Suppressor macrophage treated with lipopolysaccharide for 1 hour (primary cell): ENCODE measurements at places on chromosomes 11 and 22.

DNA sequence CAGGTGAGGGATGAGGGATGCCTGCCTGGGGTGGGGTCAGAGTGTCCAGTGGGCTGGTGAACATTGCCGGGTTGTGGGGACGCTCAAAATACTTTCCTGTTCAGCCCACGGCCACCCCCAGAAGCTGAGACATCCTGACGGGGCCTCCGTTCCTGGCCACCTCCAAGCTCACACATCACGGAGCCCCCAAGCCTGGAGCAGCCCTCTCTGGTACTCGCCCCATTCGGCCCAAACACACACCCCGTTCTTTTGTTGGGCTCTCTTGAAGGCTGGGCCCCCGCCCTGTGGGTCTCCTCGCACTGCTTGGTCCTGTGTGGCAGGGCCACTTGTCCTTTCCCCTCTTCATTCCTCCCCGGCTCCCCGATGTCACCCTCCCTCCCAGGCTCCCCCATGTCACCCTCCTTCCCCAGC, 442.6 kb downstream of the TBC1D22A start:
- no peak for DNase-seq

- DNase-seq = peak; percentile 37
Measured at GRCh38 chr11:128890543-128891368, at the start of gene KCNJ5. KCNJ5 (plus strand) TSS chr11:128891356; CDS start chr11:128911274, 19,918 bp downstream.

GRCh38 chr11:28919194-28919593, 811.0 kb downstream of the METTL15 start:
- no peak for DNase-seq

DNA sequence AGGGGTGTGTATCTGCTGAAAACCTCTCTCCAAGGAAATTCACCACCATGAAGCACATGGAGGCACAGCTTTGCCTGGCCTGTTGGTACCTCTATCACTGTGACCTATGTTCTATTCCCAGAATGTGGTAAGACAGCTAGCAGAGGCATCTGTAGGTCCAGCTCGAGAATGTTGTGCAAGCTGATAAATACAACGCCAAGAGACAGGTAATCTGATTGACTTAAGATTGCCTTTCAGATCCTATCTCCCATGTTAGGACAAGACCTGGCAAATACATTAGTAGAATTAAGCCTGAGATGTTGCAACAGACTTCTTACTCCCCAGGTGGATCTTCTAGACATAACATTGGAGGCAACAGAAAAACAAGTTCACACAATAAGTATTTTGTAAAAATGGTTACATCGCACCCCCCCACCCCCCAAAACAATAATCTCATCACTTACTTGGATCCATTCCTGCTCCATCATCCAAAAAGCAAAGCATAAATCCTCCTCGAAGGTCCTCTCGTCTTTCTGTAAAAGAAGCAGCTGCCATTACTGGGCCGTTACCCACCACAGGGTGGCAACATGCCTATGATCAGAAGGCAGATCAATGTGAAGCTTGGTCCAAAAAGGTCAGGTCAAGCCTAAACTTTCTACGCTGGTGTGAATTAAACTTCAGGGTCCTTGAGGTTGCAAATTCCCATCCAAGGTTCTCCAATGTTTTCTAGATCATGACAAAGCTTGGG, 18.5 kb downstream of the MORC2 start:
- no peak for DNase-seq

- peak; percentile 24 for DNase-seq
Measured at GRCh38 chr11:111870522-111870885, 877 bp downstream of the ALG9 start.

DNA sequence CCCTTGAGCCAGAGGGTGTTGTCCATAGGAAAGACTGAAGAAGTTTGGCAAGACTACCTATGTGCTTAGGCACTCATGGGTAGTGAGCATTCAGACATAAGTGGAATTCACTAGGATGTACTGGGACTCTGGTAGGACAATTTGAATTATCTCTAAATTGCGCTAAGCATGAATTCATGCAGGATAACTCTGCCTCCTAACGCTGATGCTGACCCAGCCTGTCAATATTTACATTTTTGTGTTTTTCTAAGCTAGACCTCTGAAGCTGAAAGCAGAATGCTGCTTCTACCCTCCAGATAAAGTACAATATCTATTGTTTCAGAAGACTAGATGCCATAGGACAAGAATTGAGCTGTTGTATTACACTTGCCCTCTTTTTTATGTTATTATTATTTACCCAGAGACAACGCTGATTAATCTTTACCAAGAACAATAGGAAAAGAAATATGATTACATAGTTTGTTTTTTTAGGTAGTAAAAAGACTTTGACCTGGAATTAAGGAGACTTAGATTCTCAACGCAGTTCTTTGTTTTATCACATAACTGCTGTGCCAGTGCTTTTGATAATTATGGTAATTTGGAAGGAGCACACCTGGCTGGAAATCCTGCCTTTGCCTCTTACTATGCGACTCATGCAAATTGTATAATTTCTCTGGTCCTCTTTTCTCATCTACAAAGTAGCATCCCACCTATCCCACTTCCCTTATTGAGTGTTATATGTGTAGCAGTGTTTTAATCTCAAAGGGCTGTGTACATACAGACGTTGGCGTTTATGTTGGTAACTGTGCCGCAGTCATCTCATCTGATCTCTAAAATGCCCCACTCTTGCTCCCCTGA, 21.2 kb upstream of the GRAMD1B start:
- DNase-seq = no peak

- no peak for DNase-seq
Measured at GRCh38 chr22:48444320-48445112, 1383.2 kb downstream of the BRD1 start.

DNA sequence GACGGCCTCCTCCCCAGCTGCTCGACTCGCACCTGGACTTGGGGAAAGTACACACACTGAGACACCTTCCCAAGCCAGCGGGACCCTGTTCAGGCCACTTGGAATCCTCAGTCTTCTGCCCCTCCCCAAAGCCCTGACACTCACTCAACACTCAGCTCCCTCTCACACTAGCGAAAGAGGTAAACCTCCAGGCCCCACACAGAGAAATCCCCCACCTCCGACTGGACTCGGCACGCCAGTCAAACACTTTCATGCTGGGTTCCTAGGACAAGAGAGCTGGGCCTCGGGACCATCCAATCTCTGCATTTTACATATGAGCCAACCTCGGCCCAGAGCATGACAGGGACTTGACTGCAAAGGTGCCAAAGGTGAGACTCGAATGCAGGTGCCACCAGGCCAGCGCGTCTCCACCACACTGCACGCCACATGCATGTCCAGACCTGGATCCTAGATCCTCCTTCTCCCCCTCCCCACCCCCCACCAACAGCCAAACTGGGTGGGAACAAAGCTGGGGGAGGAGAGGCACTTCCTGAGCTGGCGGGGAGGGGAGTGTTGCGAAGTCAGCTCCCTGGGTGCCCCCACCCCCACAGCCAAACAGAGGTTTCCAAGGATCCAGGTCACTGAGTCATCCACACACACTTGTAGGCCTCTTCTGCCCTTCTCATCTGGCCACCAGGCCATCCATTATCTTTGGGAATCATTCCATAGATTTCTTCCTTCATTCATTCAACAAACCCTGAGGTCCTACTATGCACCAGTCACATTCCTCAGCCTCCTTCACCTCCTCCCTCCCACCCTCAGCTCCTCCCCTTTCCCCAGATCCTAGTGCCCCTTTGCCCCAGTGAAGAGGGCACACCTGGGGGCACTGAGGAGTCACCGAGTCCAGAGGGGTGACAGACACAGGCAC, 10.7 kb upstream of the CD5 start:
- DNase-seq = peak; percentile 69

- DNase-seq = peak; percentile 69
Measured at GRCh38 chr11:12167061-12168000, 56.9 kb downstream of the MICAL2 start.

- DNase-seq = no peak
Measured at GRCh38 chr11:40397141-40397540, 1062.3 kb downstream of the LRRC4C start.

- peak; percentile 37 for DNase-seq
Measured at GRCh38 chr11:94544646-94545263, 1.0 kb downstream of the FUT4 start.

DNA sequence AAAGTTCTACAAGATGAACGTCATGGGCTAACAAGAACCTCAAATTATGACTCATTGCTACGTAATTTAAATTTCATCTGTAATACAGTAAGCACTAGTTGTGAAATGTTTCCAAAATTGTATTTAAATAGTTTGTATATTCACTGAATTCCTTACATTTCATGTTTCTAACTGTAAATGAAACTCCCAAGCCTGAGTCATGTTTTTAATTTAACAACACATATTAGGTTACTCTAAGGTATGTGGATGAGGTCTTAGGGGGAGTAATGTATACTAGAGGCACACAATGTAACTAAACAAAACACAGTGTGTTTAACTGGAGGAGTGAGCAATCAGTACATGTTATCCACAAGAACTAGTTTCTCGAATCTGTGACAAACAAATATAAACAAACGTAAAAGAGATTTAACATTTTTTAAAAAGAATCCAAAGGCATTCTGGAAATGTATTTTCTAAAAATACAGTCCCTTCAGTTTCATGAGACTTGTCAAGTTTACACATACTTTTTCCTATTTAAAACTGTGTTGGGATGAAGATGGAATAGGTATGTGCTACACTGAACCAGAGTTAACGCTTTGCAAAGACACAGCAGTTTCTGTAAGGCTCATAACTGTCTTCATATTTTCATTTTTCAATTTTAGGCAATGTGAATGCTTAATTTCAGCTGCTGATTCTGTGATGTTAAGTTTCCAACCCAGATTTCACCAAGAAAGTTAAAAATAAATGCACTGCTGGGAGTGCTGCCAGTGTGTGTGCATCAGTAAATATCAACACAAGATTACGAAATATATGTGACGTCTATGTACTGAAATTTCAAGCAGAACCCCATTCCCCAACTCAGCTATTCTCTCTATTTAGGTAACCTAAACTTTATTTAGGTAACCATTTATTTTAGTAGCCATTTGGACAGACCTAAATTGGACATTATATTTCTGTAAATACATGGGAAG, 52.6 kb downstream of the PITPNB start:
- peak; percentile 20 for DNase-seq

DNA sequence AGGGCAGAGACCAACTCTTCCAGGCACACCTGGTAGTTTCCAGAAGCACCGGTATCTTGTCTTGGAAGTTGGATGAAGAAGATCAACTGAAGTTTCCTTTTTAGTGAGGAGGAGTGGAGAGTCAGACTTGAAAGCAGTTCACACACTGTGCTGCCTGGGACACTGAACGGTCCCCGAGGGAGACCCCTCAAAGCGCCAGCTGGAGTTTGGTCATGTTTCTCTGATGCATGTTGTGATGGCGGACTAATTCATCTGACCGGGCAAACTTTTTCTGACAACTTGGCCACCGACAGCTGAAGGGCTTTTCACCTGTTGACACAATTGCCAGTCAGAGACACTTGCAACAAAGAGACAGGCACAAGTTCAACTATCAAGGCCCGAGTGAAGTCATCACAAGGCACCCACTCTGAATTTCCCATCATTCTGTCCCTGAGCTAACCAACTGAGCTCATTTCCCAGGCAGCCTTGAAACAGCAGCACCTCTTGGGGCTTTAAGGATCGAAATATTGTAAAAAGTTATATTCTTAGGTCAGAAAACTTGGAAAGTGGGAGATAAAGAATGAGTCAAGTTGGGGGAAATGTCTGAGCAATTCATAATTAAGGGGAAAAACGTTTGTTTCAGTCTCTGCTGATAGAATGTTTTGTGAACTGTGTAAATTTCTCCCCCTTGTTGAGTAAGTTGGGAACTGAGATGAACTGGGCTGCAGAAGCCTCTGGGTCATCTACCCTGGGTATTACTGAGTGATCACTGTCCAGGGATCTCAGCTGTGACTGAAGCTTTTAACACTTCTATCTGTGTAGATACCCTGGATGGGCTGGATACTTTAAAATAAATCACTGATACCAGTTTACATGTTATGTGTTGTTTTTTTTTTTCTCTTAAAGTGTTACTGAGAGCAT, 46.2 kb downstream of the WT1 start:
- DNase-seq = peak; percentile 6

DNA sequence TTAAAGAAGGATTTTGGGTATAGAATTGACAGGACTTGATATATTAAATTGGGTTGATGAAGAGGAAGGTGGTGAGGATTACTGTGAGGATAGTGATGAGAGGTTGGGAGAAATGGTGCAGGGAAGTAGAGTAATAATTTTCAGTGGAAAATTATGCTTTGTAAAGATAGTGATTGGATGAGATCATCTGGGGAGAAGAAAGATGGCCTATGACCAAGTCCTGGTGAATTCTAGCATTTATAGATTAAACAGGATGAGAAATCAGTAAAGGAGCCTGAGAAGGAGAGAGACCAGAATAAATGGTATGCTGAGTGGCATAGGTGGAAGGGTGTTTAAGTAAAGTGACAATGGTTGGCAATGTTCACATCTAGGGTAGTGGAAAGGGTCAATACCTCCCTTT, 15.0 kb downstream of the IPO7 start:
- DNase-seq = no peak

GRCh38 chr11:5712507-5712906, 22.9 kb downstream of the TRIM22 start:
- DNase-seq = no peak

DNA sequence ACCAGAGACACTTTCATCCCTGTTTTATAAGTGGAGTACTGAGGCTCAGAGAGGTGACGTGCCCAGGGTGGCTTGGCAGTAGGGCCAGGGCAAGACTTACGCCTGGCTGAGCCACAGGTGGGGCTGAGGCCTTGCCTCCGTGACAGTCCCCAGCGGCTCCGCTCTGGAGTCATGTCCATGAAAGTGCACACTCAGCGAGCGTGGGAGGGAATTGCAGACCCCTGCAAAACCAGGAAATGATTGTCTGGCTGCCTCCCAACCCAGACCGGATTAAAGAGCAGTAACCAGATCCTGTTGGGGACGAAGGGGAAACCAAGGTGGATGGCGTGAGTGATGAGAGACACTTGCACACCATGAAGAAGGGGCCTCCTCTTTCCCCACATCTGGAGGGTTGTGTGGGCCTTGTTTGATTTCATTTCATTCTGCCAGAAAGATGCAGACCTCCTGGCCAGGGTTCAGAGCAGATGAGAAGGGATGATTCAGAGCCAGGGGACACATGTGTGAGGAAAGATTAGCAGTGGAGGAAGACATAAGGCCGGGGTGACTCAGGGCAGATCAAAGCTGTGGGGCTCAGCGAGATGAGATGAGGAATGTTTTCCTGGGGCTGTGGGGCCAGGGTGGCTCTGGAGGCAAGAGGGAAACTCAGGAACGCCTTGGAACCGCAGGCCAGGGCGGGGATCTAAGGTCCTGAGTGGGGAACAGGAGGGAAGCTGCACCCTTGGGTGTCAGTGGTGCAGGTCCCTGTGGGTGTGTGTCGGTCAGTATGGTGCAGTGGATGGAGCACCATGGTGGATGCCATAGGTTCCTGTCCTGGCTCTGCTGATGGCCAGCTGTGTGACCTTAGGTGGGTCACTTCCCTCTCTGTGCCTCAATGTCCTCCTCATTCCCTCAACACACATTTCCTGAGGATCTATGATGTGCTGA, 29.9 kb upstream of the LRRC32 start:
- peak; percentile 87 for DNase-seq

GRCh38 chr11:43245466-43245865, 66.3 kb upstream of the API5 start:
- DNase-seq = no peak

DNA sequence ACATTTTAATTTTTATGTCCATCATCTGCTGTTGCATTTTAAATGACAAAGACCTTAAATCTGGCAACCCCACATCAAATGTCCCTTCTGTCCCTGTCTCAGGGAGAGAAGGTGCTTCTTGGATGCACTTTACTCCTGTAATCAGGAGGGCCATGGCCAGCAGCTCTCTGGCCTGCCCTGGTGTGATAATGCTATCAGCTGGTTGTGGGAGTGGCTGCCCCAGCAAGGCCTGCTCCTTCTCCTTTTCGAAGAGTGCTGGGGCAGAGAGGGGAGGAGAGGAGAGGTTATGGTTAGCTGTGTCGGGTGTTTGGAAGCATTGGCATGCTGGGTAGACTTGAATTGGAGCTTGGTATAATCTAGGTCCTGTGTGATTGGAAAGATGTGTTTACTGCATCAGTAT, 12.8 kb downstream of the TNRC6B start:
- DNase-seq = peak; percentile 38
